ENCODE measurements at places on chromosomes 7 and 10.

DNA sequence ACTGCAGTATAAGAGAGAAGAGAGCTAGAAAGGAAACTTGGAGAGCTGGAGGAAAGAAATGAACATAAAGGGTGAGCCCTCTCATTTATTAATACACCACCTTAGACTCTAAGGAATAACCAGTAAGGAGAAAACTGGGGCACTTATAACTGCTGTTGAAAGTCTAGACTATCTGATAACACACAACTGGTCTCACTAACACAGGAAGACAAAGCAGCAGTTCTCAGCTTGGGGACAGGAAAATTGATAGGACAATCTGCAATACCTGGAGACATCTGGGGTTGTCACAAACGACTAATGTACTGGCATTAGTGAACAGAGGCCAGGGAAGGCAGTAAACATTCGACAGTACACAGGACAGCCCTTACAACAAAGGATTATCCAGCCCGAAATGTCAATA, 6.8 kb downstream of the ELMO1 start:
- DNase-seq: peak; percentile 58

DNA sequence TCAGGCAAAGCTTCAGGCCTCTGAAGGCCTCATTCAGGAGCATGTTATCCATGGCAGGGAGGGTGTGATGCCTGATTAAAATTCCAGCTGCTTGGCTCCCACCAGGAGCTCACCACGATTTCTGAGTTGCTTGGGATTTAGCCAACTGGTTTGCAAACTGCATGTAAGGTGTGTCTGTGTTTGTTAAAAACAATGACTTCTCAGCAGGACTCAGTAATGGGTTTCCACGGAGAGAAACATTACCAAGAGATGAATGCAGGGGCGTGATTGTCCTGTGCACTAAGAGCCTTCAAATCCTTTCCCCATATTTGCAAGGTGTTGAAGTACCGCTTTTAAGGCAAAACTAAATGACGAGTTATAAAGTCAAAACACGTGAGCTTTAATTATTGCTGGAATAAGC, 88.8 kb upstream of the BTBD16 start:
- no peak for DNase-seq

- no peak for DNase-seq
Measured at GRCh38 chr7:39490296-39490695, 75.9 kb upstream of the YAE1 start.

DNA sequence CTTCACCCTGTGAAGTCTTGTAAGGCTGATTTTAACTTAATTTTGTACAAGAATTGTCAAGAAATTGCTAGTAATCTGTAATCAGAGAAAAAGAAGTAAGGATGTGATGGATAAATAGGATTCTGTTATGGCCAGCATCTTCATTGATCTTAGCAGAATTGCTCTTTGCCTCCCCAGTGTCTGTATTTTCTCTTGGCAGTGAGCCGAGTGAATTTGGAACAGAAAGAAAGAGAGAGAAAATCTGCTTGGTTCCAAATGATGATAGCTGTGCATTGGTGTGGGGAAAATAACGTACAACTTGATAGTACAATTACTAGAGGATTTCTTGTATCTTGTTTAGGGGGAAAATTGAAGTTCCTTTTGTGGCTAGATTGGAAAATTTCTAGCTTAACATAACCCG, 34.6 kb downstream of the VTI1A start:
- no peak for DNase-seq

DNA sequence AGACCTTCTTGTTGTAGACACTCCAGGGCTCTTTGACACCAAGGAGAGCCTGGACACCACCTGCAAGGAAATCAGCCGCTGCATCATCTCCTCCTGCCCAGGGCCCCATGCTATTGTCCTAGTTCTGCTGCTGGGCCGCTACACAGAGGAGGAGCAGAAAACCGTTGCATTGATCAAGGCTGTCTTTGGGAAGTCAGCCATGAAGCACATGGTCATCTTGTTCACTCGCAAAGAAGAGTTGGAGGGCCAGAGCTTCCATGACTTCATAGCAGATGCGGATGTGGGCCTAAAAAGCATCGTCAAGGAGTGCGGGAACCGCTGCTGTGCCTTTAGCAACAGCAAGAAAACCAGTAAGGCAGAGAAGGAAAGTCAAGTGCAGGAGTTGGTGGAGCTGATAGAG, 5.5 kb downstream of the GIMAP7 start:
- no peak for DNase-seq

DNA sequence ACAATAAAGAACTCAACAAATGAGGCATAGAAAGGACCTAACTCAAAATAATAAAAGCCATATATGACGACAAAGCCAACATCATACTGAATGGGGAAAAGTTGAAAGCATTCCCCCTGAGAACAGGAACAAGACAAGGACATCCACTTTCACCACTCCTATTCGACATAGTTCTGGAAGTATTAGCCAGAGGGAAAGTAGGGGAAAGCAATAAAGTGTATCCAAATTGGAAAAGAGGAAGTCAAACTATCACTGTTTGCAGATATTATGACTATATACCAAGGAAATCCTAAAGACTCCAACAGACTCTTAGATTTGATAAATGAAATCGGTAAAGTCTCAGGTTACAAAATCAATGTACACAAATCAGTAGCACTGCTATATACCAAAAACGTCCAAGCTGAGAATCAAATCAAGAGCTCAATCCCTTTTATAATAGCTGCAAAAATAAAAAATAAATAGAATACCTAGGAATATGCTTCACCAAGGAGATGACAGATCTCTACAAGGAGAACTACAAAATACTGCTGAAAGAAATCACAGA, 4.8 kb downstream of the ANXA7 start:
- DNase-seq: no peak

All from hematopoietic multipotent progenitor cell treated with erythropoietin and hydrocortisone succinate and interleukin-3 and kit ligand, for 4 days (in vitro differentiated cells).